ENCODE measurements at places on chromosomes 1 and 21.

DNA sequence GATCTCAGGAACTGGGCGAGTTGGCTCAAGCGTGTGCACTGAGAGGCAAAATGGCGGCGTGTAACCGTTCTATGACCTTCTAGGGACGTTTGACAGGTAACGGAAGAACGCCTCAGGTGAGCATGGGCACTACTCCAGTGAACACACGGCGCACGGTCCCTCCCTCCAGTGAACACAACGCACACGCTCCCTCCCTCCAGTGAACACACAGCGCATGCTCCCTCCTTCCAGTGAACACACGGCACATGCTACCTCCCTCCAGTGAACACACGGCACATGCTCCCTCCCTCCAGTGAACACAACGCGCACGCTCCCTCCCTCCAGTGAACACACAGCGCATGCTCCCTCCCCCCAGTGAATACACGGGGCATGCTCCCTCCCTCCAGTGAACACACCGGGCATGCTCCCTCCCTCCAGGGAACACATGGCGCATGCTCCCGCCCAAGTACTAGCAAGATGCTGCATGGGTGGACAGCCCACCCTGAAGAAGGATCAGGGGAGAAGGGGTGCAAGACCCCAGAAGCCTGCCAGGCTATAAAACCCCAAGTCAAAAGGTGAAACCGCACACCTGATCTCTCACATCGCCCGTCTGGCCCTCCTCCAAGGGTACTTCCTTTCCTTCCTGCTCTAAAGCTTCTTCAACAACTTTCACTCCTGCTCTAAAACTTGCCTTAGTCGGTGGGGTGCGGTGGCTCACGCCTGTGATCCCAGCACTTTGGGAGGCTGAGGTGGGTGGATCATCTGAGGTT lies 3.5 kb downstream of the C1orf159 start:
- DNase-seq = no peak

DNA sequence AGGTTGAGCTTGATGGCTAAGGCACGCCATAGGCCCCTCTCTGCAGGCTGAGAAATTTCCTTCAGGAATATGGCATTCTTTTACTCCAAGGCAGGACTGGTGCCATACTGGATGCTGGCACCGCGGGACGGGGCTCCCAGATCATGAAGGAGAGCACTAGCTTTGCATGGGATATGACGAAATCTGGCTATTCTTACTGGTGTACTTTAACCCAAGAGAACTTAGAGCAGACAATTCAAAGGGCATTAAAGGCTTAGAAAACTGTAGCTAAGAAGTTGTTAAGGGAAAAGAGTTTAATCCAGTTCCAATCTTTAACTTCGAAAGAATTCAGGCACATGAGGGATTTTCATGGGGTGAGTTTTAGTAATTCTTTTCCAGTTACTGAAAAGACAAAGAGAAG lies 204.4 kb upstream of the ESRRG start:
- no peak for DNase-seq

DNA sequence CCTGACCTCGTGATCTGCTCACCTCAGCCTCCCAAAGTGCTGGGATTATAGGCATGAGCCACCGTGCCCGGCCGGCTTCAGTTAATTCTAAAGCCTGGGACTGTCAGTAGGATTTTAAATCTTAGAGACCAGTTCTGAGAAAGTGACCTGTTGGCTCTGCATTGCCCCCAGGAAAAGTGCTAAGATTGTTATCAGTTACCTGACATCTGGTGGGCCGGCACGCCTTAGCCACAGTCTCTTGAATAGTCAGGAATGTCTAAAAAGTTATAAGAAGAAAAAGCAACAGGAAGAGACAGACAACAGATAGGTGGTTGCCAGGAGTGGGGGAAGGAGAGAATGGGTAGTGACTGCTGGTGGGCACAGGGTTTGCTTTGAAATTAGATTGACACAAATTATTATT lies 35.1 kb downstream of the RABGAP1L start:
- no peak for DNase-seq

DNA sequence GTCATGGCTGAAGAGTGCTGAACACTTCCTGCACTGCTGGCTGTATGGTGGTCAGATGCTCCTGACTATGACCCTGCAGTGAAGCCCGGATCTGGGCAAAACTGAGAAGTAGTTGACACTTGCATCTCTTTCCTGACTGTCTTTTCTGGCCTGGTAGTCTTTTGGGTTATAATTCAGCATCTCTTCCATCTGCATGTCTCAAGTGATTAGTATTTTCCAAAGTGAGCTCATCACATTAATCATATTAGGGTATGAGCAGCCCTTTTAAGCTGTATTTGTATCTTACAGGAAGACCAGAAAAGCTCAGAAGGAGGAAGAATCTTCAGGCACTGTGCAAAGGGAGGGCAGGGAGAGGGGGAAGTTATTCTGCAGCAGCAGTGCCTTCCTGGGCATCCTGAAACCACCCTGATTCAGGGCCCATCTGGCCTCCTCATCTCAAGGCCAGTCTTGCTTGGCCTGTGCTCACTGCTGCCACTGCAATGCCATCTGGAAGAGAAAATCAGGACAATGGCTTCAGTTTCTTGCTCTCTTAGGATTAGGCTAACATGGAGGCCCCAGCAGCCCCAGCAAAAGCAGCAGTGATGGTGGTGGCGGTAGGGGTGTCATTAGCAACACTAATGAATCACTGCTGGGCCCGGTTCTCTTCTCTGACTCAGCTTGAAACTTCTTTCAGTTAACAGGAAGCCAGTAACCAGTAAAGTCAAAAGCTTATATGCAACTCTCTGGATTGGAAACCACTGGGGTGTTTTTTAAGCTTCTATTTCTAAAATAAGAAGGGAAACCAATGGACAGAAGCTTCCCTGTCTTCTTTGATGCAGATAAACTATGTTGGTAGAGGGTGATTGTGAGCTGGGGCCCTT lies 63.3 kb upstream of the WDR26 start:
- DNase-seq = peak; percentile 80

DNA sequence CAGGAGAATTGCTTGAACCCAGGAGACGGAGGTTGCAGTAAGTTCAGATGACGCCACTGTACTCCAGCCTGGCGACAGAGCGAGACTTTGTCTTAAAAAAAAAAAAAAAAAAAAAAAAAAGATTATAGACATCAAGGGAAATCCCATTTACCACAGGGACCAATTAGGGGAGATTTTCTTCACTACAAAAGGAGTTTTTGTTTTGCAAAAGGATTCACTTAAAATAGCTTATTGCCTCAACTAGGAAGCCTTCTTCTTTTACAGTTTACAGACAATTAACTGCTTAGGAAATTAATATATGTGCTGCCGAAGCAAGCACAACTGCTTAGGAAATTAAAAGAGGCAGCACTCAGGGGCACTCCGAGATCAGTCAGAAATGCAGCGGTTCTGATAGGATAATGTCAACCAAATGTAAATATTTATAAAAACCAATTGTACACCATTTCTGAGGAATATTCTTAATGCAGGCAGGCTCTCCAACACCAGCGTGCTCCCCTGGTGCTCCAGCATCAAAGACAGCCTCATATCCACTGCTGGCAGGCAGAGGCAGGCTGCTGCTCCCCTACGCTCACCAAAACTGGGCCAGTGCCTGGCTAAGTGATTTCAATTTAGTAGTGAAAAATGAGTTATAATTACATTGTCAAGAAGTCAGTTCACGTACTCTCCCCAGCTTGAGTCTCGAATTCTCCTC lies 107.9 kb upstream of the RAB4A start:
- no peak for DNase-seq

- no peak for DNase-seq
Measured at GRCh38 chr1:36107394-36107793, 17.6 kb downstream of the COL8A2 start.

GRCh38 chr1:217660353-217661062 lies 29.4 kb downstream of the SPATA17 start:
- no peak for DNase-seq

DNA sequence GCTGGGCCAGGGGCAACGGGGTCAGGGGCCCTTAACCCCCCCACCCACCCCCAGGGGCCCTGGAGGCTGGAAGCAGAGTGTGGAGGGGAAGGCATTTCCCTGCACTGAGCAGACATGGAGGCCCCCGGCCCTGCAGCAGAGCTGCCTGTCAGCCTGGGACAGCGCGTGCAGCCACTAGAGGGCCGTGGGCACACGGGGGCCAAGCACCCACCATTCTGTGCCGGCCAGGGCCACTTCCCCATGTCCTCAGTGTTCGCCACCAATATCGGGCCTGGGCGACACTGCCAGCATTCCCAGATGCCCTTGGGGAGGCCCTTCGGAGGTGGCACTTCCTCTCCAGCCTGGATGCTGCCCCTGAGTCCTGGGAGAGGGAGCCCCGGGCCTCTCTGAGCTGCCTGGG lies 23.2 kb upstream of the ARHGEF16 start:
- no peak for DNase-seq

DNA sequence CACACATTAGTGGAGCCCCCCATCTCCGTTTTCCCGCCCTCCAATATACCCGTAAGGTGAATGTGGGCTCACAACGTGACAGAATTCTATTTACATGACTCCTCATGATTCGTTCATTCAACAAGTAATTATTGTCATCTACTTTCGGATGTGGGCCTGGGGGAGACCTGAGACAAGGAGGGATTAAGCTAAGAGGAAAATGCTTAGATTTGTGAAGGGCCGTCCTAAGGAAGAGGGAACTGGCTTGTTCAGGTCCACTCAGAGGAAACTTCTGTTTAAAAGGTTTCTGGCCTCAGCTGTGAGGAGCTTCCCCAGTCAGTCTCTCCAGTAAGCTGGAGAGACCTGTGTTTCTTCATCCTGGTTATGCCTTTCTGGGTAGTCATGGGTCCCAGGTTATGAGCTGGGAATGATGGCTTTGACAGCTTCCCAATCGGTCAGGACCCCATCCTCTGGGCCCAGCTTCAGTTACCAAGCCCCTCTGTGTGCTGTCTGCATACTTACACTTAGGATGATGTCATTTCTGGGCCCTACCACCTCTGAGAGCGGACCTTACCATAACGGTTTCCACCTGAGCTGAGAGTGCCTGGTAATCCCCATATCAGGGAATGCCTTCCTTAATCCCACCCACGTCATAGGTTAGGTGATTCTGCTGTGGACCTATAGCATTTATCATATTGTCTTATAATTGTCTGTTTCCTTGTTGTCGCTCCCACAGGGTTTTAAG lies 687 bp upstream of the ERI3 start:
- DNase-seq = no peak

- DNase-seq = no peak
Measured at GRCh38 chr1:174519844-174520243, 72.1 kb downstream of the GPR52 start.

GRCh38 chr1:212218911-212219310 lies 66.3 kb upstream of the PPP2R5A start:
- no peak for DNase-seq

- no peak for DNase-seq
Measured at GRCh38 chr1:204384636-204385352, 25.1 kb upstream of the PLEKHA6 start.

DNA sequence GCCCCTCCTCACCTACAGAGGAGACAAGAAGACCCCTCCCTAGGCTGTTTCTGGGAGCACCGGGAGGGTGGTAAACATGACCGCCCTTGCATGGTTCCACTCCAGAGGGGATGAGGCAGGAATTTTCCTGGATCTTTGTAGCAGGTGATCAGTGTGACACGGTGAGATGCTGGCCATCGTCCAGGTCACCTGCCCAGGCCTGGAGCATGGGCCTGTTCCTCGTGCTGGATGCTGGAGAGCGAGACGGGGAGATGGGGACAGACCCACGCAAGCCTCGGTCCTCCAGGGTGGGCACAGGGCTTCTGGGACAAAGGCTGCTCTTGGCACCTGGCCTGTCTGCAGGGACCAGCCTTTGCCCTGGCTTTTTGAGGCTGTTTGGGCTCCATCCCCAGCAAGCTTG lies 46.2 kb downstream of the DMRTB1 start:
- no peak for DNase-seq

DNA sequence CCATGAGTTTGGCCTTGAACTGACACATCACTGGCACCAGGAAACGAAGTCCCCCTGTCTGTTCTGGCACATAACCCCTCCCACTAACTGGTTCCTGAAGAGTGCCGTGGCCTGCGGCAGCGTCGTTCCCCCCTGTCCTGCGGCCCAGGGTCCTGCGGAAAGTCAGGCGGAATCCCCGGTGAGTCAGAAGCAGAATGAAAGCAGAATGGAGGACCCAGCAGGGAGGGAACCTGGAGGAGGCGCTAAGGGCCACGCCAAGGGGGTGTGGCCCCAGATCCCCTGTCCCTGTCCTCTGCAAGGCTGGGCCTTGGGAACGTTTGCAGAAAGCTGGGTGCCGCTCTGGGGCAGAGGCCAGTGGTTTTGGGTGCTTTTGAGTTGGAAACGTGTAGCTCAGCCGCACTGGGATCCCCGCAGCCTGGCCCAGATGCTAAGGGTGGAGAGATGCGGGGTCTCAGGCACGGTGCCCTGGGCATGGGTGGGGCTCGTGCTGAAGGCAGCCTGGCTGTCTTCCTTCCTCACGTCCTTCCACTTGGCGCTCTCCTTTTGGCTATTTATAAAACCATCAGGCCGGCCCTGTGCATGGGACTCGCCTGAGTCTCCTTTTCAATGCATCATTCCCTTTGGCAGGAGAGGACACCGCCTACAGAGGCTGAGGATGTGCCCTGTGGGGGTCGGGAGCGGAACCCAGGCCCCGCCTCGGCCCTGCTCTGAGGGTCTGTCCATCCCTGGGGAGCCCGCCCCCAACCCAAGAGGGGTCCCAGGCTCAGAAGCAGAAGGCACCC lies 36.2 kb downstream of the TP73 start:
- DNase-seq = no peak

- no peak for DNase-seq
Measured at GRCh38 chr1:208235356-208235981, 8.7 kb downstream of the PLXNA2 start.

DNA sequence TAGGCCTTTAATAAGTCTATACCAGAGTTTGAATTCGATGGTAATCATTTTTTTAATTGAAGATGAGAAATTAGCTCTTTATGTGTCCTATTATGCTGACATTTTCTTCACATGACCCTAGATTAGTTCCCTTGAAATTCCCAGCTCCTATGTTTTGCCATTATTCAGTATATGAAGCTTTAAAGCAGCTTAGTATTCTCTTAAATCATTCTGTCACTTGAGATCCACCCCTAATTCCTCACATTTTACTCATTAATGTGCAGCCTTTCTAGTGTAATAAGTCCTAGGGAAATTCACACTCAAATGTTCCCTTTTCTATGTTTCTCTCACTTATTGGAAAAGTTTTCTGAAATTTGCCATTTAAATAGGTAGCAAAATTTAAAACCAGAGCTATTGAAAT lies 704.5 kb upstream of the B3GALT2 start:
- no peak for DNase-seq

DNA sequence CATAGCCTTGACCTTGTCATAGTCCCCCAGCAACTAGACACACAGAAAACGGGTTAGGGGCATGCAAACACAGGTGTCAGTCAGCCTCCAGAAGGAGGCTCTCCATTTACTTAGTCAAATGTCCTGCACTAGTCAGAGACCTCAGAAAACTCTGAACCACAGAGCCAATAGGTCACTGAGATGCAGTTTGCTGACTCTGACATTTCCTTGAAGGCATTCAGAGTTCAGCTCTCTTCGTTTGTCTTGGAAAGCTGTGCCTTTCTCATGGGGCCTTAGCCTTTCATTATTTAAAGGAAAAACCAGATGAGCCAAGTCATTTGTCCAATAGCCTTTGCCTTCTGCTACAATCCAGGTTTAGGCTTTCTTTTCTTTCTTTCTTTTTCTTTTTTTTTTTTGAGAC lies 3.5 kb downstream of the OLFML2B start:
- DNase-seq = no peak
